ENCODE measurements at places on chromosomes 12 and 14.

GRCh38 chr14:31084385-31084784 lies 58.2 kb upstream of the STRN3 start:
- peak; percentile 18 for DNase-seq

DNA sequence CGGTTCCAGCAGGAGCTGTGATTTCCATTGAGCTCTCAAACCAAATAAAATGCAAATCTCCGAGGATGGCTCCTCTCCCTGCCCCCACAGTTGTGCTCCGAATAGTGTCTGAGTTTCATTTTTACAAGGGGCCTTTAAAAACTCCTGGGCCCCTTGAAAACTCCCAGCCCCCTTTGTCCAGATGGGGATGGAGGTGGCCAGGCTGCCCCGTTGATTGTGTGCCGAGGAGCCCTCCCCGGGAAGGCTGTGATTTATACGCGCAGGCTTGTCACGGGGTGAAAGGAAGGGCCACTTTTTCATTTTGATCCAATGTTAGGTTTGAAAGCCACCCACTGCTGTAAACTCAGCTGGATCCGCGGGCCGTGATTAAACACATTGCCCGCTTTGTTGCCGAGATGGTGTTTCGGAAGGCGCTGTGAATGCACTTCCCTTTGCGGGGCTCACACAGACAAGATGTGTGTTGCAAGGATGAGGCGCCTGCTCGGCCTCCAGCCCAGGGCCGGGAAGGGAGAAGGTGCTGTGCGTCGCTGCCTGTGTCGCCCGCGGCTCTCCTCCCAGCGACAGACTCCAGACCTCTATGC lies 98.8 kb downstream of the TMEM132C start:
- no peak for DNase-seq

- DNase-seq: no peak
Observed at GRCh38 chr12:130650131-130650530, 66.0 kb downstream of the RIMBP2 start.

GRCh38 chr12:63149909-63150712 lies 890 bp downstream of the AVPR1A start:
- DNase-seq: no peak

DNA sequence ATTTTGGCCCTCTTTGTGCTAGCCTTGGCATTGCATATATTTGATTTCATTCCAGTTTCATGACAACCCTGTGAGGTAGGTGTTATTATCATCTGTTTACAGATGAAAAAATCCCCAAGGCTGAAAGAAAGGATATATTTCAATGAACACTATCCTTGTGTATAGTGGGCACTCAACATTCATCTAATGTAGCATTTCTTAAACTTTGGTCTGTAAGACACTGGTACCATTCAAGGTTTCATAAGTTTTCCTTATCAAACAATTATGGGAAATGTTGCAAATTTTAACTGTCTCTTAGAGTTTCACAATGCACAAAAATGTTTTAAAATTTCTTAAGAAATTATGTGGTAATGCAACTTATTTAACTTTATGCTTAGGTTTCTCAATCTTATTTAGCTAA lies 44.3 kb downstream of the ATP23 start:
- no peak for DNase-seq

GRCh38 chr14:37974421-37974820 lies 233.3 kb upstream of the SSTR1 start:
- DNase-seq: no peak

DNA sequence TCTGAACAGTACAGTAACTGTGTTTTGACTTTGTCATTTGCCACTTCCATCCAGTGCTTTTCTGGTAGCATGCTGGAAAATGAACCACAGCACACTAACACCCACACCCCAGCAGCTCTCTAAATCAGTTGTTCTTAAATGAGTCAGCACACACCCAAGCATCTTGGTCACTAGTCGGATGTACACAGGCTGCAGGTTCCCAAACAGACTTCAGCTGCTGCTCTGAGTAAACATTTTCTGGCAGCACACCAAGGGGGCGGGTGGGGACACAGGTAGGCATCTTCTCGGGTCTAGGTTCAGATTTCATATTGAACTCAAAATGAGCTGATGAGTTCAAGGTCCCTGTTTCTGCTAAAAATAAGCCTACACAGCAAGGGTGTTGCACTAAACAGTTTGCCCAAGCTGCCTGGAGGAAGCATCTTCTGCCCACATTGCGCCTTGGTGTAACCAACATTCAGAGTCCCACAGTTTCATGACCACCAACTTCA lies 39.8 kb downstream of the IFNG start:
- DNase-seq: no peak

DNA sequence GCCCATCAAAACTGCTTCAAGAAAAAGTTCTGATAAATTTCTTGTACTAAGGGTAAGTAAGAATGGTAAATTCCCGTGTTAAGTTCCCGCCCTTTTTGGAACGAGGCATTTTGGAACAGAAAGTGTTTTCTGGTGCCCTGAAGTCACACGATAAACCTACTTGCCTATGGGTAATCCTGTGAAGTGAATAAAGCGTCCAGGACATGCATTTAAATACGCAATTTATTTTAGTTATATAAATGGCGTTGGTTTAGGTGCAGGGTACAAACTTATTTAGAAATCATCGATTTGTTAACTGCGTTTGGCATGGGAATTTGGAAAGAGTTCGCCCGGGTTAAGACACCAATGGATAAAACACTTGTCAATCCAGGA lies 715 bp upstream of the RAP1B start:
- no peak for DNase-seq

- DNase-seq: no peak
Observed at GRCh38 chr12:113359133-113359938, 949 bp downstream of the PLBD2 start.

DNA sequence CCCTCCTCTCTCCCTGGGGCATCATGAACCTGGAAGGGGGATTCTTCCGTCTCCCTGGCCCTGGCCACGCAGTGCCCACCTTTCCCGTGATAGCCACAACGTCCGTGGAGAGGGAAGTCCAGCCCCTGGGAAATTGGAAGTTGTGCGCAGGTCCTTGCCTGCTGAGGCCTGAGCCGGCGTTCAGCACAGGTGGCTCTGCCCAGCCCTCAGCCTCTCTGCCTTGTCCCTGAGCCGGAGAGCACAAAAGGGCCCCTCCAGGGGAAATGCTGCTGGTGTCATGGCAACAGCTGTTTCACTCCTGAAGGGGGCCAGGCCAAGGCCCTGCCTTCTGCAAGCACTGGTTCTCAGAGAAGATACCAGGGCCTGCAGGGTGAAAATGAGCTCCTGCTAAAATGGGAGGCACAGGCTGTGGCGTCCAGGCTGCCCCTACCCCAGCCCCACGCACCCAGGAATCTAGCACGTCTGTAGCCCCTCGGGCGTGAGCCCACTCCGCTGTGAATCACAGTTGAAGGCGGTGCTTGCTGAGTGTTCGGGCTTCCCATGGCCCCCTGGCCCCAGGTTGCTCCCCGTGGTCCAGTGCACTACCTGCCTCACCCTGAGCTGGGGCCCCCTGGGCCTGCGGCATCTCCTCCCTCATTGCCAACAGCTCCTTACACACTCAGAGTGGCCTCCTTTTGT lies 149.4 kb downstream of the ADGRD1 start:
- peak; percentile 6 for DNase-seq

DNA sequence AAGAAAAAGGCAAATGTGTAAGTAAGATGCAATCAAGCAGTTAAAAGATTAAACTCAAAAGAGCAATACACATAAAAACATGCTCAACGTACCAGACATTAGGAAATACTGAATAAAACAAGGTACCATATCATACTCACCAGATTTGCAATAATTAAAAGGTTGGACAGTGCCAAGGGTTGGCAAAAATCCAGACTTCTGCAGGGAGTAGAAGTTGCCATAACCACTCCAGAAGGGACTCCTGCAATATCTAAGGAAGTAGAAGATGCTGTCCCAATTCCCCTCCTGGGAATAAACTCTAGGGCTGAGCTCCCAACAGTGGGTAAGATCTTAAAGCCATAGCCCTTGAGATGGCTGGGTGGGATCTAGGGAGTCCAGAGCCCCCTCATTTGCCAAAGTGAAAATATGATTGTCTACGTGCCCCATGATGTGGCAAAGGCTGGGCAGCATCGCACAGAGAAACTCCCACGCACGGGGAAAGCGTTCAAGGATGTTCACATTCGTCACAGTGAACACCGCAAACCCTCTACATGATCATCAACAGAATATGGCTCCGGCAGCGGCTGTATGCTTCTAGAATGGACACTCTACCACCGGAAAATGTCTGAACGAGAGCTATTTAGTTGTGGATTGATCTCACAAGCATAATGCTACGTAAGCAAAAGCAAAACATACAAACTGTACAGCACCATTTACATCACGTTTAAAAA lies 12.3 kb downstream of the KCTD10 start:
- DNase-seq: no peak

DNA sequence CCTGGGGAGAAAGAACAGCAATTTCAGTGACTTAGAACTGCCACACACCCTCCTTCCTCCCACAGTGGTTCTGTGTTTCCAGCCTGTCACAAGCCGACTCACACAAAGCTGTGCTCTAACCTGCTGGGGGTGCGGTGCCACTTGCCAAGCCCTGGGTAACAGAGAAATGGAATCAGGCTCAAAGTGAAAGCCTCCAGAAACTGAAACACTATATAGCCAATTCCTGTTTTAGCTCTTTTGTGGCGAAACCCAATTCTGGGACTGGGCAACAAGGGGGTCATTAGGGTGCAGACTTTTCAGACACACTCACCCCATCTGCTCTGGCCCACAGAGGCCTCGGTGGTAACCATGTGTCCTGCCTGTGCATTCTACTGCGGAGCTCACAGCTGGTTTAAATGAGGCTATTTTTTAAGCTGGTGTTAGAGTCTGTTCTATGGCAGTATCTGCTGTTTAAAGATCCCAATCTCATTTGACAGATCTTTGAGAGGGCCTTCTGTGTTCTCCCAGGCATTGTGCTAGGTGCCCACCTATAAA lies 15.2 kb upstream of the ACTR6 start:
- no peak for DNase-seq

DNA sequence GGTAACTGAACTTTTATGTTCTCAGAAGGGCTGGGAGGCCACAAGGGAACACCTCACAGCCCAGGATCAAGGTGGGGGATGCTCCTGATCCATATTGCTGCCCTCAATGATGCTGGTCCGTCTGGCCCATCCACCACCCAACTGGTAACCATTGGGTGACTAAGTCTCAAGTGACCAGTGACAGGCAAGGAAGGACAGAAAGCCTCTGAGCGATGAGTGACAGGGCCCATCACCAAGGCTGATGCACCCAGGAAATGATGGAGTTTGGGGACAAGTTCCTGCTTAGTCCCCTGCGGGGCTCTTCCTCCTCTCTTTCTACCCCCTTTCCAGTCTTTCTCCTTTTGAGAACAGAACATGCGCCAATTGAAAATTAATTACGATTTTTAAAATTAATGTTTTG lies 2.6 kb upstream of the MMP19 start:
- DNase-seq: no peak

DNA sequence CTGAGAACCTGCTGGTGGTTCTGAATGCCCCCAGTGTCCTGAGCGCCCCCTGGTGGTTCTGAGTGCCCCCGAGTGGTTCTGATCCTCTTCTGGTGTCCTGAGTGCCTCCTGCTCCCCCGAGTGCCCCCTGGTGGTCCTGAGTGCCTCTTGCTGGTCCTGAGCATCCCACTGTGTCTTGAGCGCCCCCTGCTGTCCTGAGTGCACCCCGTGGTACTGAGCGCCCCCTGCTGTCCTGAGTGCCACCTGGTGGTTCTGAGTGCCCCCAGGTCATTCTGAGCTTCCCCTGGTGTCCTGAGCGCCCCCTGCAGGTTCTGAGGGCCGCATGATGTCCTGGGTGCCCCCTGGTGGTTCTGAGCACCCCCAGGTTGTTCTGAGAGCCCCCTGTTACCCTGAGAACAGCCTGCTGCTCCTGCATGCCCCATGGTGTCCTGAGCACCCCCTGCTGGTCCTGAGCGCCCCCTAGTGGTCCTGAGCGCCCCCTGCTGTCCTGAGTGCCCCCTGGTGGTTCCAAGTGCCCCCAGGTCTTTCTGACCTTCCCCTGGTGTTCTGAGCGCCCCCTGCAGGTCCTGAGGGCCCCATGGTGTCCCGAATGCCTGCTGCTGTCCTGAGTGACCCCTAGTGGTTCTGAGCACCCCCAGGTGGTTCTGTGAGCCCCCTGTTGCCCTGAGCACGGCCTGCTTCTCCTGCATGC lies 1165.4 kb downstream of the TMEM121 start:
- peak; percentile 42 for DNase-seq

GRCh38 chr14:99272899-99273765 lies 1.1 kb upstream of the BCL11B start:
- DNase-seq: peak; percentile 21

GRCh38 chr12:23368590-23368989 lies 580.9 kb downstream of the SOX5 start:
- no peak for DNase-seq

DNA sequence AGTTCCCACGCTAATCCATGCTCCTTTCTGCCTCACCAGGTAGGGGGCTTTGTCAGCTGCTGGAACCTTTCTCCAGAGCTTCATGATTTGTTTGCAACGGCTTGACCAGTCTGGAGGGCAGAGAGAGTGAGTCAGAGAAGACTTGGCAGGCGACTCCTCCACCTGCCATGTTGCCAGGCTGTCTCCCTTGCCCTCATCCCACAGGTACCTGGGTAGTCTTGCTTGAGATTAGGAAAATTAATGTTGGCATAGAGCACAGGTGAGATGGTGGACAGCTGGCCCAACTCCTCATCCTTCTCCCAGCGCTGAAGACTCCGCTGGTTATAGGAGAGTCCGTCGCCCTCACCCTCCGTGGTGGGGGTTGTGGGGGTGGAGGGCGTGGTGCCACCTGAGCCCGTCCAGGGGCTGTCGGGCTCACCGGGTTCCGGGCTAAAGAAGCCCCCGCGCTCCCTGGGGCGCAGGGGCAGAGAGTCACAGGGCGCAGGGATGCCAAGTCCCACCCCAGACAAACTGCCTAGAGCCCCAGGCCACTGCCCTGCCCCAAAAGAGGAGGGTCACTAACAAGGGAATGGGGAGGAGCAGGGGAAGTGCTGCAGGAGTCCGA lies 18.6 kb downstream of the KMT2D start:
- DNase-seq: no peak

DNA sequence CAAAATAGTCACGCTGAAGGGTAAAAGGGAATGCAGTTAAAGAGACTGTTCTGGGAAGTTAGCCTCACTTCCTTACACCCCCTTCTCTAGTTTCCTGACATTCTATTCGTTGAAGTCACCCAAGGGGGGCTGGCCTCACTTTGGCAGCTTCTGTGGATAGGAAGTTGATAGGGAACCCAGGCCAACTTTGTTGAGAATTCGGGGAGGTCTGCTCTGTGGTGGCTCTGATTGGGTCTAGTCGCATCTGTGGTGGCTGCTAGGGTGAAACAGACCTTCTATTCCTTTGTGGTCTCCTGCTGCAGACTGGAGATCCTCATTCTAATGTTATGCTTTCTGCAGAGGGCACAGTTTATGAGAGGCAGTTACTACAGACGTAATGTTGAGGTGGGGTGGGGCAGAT lies 28.8 kb upstream of the GZMB start:
- DNase-seq: no peak
